ENCODE measurements at places on chromosomes 5 and 9.
A peak's percentile ranks its signal among the peaks of the same experiment; 100 is the strongest.

DNA sequence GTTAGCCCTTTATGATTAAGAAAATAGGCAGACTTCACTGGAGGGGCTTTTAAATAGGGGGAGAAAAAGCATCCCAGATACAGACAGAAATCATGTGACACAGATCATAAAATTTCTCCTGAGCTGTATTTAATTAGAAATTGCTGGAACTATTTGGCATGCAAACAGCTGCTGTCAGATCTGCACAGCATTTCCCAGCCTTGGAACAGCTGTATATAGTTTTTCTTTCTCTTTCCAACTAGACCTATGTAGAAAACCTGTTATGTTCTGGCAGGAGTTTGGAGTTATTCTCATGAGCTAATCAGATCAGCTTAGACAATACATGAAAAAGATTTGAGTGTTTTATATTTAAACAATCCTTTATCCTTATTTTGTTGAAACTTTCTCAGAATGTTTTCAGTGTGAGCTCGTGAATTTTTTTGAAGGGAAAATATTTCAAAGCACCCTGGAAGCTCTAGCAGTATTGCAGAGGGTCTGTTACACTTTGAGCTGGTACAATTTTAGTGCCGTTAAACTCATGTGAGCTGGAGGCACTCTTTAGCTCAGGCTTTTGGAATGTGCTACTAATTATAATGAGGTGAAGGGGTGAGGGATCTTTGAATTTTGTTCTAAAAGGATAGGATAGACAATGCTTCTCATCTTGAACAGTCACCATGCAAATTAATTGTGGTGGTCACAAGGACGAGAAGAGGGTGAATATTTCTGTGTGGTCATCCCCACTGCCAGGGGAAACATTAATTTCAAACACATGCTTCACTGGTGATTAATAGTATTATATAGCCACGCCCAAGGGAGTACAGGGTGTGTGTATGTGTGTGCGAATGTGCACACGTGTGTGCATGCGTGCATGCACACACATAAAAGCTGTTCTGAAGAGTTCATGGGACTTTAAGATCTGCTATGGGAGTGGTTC is 239.4 kb upstream of the FBXL7 start:
- DNase-seq = no peak

DNA sequence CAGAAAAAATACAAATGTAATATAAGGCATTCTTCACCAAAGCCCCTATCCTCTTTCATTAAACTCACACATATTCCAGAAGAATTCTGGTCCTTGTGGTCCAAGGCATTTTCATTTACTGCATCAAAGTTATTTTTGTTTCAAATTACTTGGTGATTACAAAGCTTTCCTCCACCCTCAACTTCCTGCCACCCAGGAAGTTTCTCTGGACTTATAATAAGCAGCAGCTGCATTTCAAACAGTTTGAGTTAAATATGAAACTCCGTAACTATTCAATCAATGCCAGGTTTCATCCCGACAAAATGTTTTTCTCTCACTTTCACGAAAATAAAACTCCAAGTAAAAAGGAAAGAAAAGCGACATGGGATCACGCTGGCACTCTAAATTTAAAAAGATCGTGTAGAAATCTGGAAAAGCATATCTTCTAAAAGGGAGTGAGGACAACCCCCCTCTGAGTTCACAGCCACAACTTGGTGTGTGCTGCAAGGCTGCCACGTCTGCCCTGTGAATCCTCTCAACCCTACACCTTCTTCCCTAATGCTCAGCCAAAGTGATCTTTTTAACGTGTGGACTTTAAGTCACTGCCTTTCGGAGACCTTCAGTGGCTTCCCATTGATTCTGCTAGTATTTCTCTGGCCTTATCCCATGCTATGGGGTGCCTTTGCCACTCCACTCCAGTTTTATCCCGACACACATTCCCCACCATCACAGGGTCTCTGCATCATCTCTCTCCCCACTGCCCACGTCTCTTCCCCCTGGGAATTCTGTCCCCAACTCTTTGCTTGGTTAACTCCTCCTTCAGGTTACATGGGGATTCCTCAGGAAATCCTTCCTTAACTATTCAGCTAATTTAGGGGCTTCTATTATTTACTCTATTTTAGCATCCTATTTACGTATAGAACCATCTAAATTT is 91.1 kb upstream of the CER1 start:
- DNase-seq = no peak

GRCh38 chr5:1535646-1536045 is 11.9 kb upstream of the LPCAT1 start:
- DNase-seq = no peak

DNA sequence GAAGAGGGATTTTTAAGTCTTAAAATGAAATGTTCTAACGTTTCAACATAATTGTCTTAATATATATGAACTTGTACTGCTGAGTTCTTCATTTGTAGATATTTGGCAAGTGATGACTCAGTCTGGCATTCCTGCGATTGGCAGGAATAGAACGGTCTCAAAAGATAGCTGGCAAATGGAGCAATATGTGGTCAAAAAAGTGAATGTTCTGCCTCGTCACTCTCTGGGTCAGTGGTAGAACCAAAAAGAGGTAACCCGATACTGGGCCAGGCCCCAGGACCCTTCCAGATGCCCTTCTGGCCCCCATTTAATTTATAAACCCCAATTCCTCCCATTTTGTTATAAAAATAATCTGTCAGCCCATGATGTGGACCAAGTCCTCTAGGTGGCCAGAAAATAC is 39.2 kb downstream of the ZNF366 start:
- no peak for DNase-seq

DNA sequence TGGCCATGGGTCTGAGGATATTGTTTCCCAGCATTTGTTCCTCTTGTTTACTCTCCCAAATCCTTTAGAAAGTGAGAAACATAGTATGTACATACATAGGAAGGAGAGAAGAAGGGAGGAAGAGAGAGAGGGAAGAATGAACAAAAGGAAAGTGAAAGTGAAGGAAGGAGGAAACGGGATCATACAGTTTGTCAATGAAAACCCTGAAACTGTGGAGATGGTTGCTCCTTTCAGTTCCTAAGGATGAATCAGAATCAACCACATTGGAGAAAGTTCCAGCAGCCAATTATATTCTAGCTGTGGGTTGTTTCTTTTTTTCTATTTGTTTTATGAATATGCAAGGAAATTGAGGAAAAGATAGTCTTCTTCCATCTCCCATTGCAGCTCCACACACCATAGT is 396.5 kb downstream of the MLLT3 start:
- no peak for DNase-seq

GRCh38 chr5:141489841-141490240 is 960 bp downstream of the PCDHGC5 start:
- DNase-seq = no peak

DNA sequence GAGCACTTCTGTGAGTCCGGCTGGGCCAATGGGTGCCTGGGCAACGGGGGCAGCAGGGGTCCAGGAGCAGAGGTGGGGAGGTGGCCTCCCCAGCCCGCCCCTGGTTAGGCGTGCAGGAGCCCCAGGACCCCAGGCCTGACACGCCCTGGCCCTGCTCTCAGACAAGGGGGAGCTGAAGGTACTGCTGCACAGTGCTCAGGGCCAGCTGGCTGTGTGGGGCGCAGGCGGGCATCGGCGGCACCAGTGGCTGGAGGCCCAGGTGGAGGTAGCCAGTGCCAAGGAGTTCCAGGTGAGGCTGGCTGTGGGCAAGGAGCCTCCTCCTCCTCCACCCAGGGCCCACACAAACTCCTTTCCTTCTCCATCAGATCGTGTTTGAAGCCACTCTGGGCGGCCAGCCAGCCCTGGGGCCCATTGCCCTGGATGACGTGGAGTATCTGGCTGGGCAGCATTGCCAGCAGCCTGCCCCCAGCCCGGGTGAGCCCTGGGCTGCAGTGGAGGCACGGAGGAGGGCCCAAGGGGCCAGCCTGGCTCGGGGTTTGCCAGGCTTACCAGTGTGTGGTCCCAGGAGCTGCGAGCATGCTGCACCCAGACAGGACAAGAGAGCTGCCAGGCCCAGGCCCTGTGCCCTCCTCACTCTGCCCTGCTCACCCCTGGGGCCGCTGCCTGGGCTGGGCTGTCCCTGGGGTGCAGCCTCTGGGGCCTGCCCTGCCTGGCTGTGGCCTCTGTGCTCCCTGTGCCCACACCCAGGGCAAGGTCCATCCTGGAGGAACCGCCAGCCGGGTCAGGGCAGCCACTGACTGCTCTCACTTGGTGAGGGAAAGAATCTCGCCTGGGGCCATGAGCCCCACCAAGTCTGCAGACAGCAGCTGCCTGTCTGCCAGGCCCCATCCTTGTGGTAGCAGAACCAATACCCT is 7.0 kb downstream of the MAMDC4 start:
- DNase-seq = peak; percentile 92

- no peak for DNase-seq
Measured at GRCh38 chr5:57172466-57173318, 1.2 kb upstream of the GPBP1 start.

- DNase-seq = no peak
Measured at GRCh38 chr9:126861707-126862103, 1.3 kb downstream of the ZBTB34 start.

DNA sequence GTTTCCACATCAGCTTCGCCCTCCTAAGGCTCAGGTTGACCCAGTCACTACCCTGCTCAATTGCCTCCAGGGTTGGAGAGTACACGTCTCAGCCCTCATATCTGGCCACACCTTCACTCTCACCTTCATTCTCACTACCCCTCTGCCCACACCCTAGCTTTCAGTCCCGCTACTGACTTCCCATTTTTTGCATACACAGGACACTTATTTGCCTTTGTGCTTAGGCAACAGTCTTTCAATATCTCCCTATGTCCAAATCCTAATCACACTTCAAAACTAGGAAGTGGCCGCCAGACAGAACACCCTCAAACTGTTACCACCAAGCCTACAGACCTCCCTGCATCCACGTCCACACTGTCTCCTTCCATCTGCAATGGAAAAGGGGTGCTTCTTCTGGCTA is 10.9 kb downstream of the MCTP1 start:
- no peak for DNase-seq

GRCh38 chr9:130914417-130915095 is 17.9 kb upstream of the QRFP start:
- no peak for DNase-seq

- no peak for DNase-seq
Measured at GRCh38 chr5:135864503-135865435, 30.3 kb downstream of the SLC25A48 start.

- no peak for DNase-seq
Measured at GRCh38 chr5:140969880-140970279, 3.6 kb downstream of the PCDHAC2 start.

DNA sequence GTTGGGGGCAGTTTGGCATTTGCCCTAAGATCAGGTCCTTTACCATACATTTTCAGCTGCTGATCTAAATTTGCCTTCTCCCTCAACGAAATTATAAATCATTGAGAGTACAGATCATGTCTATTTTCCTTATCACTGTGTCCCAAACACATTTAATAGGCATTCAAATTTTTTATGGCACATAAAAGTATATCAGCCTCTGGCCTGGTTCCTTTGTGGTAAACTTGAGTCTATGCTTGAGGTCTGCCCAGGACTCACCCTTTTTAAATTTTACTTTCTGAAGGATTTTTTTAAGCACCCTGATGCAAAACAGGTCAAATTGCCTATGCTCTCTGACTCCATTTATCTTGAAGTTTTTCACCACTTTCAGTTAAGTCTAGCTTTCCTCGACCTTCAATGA is 163.6 kb upstream of the GRIN3A start:
- no peak for DNase-seq
